ENCODE measurements at places on chromosomes 12 and 14.

- no peak for DNase-seq
These were observed 75.4 kb downstream of the DUSP6 start for GRCh38 chr12:89276860-89277259.

DNA sequence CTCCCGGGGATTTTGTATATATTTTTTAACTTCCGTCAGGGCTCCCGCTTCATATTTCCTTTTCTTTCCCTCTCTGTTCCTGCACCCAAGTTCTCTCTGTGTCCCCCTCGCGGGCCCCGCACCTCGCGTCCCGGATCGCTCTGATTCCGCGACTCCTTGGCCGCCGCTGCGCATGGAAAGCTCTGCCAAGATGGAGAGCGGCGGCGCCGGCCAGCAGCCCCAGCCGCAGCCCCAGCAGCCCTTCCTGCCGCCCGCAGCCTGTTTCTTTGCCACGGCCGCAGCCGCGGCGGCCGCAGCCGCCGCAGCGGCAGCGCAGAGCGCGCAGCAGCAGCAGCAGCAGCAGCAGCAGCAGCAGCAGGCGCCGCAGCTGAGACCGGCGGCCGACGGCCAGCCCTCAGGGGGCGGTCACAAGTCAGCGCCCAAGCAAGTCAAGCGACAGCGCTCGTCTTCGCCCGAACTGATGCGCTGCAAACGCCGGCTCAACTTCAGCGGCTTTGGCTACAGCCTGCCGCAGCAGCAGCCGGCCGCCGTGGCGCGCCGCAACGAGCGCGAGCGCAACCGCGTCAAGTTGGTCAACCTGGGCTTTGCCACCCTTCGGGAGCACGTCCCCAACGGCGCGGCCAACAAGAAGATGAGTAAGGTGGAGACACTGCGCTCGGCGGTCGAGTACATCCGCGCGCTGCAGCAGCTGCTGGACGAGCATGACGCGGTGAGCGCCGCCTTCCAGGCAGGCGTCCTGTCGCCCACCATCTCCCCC, 777 bp downstream of the ASCL1 start:
- DNase-seq = no peak

GRCh38 chr14:105325716-105326567, 11.4 kb downstream of the PACS2 start:
- DNase-seq = no peak

- no peak for DNase-seq
These were observed 63.3 kb downstream of the SUSD6 start for GRCh38 chr14:69674546-69675244.

- no peak for DNase-seq
These were observed 14.0 kb downstream of the WNT5B start for GRCh38 chr12:1643043-1643442.

DNA sequence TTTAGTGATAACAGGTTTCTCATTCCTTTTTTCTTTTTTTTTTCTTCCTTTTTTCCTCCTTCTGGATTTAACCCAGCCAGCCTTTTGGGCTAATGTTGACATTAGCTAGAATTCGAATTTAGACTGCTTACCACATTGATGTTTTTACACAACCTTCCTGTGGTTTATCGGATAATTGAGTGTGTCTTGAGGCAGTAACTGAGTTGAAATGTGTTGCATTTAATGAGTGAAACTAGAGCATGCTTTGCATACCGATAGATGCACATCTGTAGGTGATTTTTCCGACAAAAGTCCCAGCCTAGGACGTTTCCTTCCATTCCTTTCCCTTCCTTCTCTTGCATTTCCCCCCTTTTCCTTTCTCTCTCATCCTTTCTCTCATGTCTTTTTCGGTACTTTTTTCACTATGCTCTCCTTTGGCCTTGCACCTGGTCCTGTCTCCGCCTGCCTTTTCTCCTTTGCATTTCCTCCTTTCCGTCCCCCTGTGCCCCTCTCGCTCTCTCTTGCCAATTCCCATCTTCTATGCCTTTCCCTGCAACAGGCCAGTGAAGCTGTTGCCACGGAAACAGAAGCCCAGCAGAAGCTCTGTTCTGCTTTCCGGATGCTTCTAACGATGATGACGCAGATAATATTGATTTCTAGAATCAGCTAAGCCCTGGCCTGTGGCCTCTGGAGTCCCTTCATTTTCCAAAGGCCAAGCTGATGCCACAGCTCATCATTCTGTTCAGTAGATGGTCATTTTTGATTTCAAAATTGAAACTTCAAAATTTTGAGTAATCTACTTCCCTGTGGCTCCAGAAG, 76.1 kb downstream of the SLC25A47 start:
- no peak for DNase-seq

DNA sequence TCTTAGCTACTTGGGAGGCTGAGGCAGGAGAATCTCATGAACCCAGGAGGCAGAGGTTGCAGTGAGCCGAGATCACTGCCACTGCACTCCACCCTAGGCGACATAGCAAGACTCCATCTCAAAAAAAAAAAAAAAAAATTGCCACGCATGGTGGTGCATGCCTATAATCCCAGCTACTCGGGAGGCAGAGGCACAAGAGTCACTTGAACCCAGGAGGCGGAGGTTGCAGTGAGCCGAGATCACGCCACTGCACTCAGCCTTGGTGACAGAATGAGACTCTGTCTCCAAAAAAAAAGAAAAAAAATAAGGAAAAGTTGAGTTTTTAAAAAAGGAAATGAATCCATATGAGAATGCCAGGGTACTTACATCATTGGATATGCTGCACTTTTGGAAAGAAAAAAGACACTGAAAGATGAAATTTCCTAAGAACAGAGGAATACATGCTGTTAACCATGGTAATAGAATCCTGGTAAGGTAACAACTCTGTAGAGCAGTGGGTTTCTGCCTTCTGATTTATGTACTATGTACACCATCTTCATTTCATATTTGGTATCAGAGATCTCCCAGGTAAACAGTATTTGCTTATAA, 222.7 kb downstream of the ERC1 start:
- DNase-seq = no peak

GRCh38 chr12:117967512-117967911, 1.3 kb downstream of the KSR2 start:
- no peak for DNase-seq

DNA sequence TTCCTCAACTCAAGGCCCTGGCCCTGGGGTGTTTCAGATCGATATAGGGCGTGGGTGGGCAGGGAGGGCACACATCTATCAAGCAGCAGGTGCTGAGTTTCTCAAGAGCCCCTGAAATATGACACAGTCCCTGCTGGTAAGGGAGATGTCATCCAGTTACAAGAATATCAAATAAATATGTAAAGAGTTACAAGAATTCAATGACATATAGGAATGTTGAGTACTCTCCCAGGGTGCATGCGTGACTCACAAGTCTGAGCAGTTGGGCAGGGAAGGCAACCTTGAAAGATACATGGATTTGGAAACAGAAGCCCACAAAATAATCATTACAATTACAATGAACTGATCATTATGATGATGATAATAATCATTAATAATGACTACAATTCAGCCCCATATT, 35.2 kb downstream of the MVK start:
- no peak for DNase-seq

GRCh38 chr14:106787626-106788025, 1261.2 kb downstream of the TMEM121 start:
- DNase-seq = no peak

DNA sequence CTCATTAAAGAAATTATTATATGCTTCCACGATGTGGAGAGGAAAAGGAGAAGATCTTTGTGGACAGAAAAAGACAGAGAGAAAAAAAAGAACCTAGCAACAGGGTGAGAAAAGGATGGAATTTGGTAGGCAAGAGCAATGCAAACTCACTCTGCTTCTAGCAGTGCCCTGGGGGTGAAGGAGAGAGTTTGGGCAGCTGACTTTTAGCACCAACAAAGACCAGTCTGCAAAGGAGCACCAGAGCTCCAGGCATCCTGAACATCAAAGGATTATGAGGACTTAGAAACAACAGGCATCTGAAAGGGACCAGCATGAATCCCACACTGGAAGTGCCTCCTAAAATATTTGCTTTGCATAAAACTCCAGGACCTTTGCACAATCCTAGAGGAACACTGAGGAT, 32.8 kb upstream of the RERG start:
- no peak for DNase-seq

DNA sequence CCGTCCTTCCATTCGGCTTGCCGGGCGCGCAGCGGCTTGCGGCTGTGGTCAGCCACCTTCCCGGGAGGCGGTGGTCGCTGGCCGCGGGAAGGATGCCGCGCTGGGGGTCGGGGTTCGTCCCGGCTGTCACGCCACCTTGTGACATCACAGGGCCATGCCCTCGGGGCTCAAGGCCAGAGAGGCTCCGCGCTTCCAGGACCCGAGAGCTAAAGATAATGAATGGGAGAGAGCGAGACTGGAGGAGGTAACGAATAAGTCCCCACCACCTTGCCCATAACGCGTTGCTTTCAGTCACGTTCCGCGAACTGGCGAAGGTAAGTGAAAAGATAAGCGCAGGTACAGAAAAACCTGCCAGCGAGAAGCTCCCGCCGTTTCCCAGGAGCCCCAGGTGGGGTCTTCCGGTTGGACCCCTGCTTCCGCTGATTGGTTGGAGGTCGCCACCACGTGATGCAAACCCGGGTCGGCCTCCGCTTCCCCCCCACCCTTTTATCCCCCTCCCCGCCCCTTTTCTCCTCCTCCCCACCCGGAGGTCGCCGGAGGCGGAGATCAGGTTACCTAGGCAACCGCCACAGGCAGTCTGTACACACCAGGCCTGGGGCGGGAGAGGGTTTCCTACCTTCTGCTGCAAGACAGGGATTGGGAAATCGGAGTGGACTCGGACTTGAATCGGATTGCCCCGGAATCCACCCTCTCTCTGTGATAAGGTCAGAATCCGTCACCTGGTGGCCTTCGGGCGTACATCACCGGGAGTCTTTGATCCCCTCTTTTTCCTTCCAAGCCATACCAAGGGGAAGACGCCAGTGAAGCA, at the start of gene LRRC9:
Gene LRRC9, plus strand, starts transcription at position 575 of the 808 bp plus-strand sequence.
- DNase-seq = peak; percentile 43

- no peak for DNase-seq
These were observed 183.9 kb downstream of the MYRFL start for GRCh38 chr12:70008944-70009343.

GRCh38 chr12:13534645-13535398, 338.3 kb downstream of the EMP1 start:
- DNase-seq = peak; percentile 23

DNA sequence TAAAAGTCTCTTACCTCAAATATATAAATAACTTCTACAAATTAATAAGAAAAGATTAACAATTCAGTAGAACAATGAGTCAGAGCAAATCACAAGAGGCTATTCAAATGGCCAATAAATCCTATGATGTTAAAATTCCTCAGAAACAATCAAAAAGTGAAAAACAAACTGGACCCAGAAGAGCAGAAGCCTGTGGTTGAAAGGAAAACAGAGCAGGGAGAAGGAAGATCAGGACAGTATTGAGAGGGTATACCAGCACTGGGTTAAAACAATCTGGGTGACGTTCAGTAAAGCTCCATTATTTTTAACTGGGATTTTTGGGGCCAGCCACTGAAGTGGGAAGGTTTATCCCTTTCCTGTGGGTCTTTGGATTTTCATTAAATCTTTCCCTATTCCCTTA, 39.7 kb upstream of the PCED1B start:
- no peak for DNase-seq

DNA sequence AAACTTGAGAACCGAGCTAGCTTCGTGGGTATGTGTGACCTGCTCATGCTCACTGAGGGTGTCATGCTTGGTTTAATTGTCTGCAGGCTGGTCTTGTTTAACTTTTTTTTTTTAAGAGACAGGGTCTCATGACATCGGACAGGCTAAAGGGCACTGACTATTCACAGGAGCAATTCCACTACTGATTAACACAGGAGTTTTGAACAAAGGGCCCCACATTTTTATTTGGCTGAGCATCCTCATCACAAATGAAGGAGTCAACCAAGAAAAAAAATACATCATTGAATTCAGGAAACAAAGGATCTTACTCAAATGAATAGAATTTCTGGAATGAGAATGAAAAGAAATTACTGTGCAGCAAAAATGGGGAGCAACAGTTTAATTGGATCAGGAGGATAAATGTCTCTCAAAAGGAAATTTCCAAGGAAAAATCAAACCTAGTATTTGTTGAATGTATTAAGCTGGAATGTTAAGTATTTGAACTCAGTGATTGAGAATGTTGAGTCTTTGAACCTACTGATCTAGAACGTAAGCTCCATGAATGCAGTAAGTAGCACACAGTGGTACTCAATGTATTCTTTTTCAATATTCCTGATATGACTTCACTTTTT, 20.8 kb upstream of the PYROXD1 start:
- DNase-seq = no peak

DNA sequence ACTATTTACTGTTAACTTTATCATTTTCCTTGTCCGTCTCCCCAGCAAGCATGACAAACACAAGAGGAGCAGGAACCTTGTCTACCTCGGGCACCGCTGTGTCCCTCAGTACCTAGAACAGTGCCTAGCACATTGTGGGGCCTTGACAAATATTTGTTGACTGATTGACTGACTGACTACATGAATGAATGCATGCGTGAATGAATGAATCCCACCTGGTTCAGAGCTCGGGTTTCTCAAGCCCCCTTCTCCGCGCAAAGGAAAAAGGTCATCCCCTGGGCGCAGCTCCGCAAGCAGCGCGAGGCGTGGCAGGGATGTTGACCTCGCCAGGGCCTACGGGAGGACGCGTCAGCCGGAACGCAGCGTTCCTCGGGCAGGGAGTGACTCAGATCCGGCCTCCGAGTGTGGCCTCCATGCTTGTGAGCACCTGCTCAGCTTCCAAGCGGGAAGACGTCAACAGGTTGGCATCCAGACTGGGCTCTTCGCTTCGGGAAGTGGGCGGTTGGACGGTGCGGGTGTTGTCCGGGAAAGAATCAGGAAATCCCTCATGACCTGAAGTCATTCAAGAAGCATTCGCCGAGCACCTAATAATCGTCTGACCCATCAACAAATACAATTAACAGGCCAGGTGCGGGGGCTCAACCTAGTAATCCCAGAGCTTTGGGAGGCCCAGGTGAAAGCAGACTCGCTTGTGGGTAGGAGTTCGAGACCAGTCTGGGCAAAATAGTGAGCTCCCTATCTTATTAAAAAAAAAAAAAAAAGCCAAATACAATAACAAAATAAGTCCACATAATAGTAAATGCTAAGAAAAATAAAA, 13.9 kb upstream of the UBC start:
- no peak for DNase-seq

- DNase-seq = no peak
These were observed 11.4 kb downstream of the MANSC1 start for GRCh38 chr12:12338527-12339168.

DNA sequence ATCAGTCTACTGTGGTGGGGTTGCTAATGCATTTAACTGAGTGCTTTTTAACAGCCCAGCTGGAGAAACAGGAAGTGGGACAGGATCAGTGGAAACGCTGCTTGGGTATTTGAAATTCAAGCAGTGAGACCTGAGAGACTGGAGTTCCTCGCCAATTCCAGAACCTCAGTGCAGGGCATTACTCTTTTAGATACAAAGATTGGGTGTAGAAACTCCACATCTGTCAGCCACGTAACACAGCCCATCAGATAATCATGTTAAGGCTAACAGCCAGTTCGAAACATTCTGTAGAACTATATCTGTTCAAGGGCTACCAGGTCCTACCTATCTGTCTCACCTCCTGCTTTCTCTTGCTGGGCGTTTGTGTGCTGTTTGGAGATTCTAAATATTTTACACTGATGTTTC, 45.5 kb downstream of the RAD52 start:
- no peak for DNase-seq

GRCh38 chr14:60652674-60653651, 3.7 kb upstream of the SIX1 start:
- peak; percentile 40 for DNase-seq
